ENCODE measurements at places on chromosomes 4 and X. TPM values are rescaled to one million over a fixed set of nuclear protein-coding genes. Genes with fewer than 3 reads are reported as not detected.
A peak's percentile ranks its signal among the peaks of the same experiment; 100 is the strongest.

GRCh38 chr4:78811034-78811433, 34.9 kb downstream of the BMP2K start:
- no peak for DNase-seq

GRCh38 chr4:144174401-144175067, 34.0 kb upstream of the GYPA start:
- peak; percentile 75 for DNase-seq

GRCh38 chr4:54318904-54319303, 89.8 kb downstream of the PDGFRA start:
- peak; percentile 26 for DNase-seq

- no peak for DNase-seq
Measured at GRCh38 chr4:97411356-97411755, 731.9 kb downstream of the STPG2 start.

GRCh38 chr4:92255920-92256244, 47.9 kb upstream of the GRID2 start:
- DNase-seq: no peak

GRCh38 chrX:40468033-40468846, 112.5 kb upstream of the ATP6AP2 start:
- DNase-seq: peak; percentile 71

DNA sequence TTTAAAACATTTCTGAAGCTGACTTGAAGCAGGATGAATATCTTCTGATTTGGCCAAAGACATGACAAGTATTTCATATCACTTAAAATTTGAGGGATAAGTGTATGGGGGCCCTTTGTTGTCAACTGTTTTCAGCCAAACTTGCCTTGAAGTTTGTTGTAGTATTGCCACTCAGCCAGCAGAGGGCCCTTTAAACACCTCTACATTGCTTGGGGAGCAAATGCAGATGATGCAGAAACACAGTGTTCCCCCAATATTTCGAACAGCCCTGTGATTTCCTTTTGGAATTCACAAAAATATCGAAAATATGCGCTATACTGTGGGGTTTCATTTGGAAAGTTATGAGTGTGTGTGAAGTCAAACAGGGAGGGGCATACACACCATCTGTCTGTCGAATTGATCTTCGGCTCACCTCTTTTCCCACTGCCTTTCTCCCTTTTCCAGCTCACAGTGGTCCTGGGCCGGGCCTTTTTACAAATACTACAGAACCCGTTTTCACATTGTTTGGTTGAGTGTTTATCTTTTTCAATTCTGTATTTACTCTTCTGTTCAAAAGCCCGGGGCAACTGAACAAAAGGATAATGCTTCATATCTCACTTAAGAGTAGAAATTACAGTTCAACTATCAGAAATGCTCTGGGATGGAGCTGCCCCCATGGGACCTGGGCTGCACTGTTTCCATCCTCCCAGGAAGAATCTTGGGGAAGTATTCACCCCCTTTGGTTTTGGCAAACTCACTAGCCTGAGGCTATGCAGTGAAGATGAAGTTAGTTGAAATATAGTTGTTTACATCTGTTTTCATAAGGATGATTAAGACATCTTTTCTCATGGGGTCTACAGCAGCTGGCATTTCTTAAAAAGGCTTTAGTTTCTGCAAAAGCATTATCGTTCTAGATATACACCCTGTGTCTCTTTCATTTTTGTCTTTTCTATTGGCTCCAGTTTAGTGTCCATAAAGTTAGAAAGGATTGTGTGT, 137.6 kb downstream of the EGF start:
- peak; percentile 62 for DNase-seq

DNA sequence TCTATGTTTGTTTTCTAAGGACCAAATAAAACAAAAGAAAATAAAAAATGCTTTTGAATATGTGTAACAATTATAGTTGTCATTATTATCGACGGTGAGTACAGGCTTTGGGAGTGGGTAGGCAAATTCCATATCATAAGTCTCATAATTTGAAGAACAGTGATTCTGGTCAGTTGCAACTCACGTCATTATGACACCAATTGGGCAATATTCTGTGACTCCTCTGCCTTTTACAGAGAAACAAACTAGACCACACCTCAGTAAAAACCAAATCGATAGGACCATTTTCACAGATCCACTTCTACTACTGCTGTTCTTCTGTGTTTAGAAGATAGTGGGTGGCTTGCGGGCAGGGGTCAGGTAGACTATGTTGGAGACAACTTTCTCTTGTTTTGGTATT, 250.1 kb downstream of the C4orf33 start:
- DNase-seq: no peak

GRCh38 chr4:65515646-65516045, 154.6 kb downstream of the EPHA5 start:
- no peak for DNase-seq

- no peak for DNase-seq
Measured at GRCh38 chr4:185589067-185589836, 53.9 kb upstream of the PDLIM3 start.

DNA sequence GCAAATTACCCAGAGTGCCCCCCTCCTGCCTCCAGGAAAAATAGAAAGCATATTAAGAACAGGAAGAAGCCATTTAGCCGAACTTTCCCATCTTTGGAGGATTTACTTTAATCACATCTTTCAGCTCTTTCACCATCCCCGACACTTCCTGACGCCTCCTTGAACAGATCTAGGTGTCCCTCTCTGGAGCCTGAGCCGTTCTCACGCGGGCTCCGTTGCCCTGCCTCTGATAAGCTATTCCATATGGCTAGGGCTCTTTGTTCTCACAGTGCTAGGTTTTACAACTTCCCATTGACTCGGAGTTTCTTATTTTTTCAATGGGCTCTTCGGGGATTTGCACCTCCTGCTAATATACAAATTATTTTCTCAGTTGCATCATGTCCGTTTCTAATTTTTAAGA, 82.1 kb upstream of the GPC4 start:
- DNase-seq: no peak

- no peak for DNase-seq
Measured at GRCh38 chr4:2243681-2244380, 1.9 kb upstream of the HAUS3 start.

DNA sequence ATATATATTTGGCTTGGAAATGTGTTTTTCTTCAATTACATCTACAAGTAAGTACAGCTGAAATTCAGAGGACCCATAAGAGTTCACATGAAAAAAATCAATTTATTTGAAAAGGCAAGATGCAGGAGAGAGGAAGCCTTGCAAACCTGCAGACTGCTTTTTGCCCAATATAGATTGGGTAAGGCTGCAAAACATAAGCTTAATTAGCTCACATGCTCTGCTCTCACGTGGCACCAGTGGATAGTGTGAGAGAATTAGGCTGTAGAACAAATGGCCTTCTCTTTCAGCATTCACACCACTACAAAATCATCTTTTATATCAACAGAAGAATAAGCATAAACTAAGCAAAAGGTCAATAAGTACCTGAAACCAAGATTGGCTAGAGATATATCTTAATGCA, 26.1 kb downstream of the NUDT6 start:
- DNase-seq: no peak

- DNase-seq: no peak
Measured at GRCh38 chr4:64192731-64193412, 216.4 kb downstream of the TECRL start.

DNA sequence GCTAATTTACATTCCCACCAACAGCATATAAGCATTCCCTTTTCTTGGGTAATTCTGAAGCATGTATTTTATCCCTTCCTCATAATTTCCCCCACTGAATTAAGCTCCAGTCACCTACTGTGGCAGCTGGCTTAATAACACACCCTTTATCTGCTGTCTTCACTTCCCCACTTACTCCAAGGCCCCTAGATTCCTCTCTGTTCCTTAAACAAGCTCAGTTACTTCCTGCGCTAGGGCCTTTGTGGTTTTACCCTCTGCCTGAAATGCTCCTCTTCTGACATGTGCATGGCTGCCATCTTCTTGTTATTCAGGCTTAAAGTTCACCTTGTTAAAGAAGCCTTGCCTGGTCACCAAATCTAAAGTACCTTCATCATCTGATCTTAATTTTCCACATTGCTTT, 47.2 kb upstream of the RPS6KA3 start:
- no peak for DNase-seq

DNA sequence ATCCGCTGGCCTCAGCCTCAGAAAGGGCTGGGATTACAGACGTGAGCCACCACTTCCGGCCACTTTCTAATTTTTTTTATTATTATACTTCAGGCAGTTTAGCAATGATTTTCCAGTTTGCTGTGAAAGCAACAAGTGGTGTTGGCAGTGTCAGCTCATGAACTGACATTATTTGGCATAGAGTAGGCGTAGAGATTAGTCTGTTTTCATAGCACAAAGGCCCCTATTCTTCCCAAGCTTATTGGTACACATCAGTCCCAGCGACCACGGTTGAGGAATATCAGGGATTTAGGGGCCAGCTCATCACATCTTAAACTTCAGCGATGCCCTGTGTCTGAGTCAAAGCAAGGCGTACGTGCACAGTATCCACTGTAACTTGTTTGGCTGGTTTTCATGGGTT, 53.0 kb upstream of the RASSF6 start:
- no peak for DNase-seq

DNA sequence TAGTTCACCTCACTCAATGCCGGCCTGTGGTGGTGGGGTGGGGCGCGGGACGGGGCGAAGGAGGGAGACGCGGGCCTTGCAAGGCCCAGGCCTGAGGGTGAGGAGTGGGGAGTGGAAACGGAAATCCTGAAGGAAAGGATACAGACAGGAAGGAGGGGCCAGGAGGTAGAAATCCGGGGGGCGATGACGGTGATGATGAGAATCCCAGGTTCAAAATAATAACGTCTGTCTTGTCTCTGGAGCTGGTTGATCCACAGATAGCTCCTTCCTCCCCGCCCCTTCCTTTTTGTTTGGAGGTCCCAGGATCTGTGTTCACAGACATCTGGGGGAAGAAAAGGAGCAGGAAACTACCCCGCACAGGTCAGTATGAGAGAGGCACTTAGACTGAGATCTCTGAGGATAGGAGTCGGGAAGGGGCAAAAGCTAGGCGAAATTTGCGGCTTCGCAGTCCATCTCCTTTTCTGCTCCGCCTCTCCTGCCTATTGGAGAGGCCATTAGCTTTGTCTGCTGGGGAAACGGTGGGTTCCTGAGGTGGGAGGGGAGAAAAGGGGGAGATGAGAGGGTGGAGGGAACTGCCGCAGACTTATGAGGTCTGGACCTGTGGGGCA, 746 bp downstream of the TCEAL7 start:
- DNase-seq: no peak

DNA sequence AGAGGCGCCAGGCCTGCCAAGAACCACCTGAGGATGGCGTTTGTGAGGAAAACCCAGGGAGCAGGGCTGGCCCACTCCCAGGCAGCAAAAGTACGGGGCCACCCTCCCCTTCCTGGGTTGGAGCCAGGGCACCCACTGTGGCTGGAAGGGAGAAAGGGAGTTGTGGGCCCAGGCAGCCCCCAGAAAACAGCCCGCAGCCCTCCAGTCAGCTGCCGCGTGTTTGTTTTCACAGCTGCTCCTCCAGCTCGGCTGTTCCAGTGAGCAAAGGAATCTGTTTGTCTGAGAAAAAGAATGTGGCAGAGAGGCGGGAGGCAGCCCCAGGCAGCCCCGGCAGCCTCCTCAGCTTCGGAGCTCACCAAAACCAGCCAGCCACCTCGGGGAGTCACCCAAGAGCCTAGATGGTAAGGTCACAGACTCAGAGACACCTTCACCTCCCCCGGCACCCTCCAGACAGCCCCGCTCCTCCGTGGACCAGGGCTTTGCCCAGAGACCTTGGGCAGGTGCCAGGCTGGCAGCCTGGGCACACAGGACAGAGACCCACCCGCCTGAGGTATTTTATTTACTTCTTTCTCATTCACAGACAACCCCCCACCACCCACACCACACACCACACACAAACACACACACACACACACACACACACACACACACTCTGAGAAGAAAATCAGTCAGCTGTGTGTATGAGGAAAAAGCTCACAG, 338.1 kb downstream of the BCOR start:
- DNase-seq: peak; percentile 24

DNA sequence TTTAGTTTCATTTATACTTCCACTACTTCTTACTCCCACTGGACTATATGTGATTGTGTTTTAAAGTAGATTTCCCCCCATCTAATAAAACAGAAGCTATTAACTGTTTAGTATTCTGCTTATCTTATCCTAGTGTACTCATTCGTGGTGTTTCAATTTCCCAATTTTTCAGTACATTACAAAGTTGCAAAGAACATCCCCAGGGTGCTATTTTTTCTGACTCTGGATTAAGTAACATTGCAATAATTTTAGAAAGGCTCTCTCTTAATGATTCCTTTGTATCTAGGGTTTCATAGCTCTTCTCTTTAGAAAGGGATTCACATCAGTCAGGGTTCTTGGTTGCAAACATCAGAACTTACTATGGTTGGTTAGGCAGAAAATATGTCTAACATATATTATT, 317.9 kb upstream of the DIPK2B start:
- DNase-seq: no peak

DNA sequence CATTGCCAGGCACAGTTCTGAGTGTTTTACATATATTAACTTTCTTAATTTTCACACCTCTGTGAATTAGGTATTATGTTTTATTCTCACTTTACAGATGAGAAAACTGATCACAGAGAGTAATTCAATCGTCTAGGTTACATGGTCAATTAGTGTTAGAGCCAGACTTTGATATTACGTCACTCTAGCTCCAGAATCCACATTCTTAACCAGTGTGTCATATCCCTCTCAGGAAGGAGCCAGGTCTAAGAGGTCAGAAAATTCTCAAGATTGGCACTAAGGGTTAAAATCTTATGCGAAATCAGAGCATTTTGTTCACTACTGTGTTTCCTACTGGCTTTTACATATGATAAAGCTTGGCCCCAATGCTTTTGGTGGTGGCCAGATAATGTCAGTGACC, 7.4 kb downstream of the DMP1 start:
- DNase-seq: peak; percentile 56

DNA sequence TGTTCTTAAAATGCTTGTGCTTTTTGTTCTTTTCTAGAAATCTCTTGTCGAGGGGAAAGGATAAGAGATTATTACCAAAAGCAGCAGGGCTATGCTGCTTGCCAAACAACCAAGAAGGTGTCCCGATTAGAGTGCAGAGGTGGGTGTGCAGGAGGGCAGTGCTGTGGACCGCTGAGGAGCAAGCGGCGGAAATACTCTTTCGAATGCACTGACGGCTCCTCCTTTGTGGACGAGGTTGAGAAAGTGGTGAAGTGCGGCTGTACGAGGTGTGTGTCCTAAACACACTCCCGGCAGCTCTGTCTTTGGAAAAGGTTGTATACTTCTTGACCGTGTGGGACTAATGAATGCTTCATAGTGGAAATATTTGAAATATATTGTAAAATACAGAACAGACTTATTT, 81.5 kb upstream of the PACRGL start:
- DNase-seq: no peak

DNA sequence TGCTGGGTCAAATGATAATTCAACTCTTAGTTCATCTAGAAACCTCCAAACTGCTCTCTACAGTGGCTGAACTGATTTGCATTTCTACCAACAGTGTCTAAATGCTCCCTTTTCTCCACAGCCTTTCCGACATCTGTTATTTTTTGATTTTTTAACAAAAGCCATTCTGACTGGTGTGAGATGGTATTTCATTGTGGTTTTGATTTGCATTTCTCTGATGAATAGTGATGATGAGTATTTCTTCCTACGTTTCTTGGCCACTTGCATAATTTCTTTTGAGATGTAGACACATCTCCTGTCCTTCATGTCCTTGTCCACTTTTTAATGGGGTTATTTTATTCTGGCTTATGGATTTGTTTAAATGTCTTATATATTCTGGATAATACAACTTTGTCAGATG, 298.2 kb upstream of the ARSJ start:
- DNase-seq: no peak

ITIH6 gene
- total RNA-seq: 0.20 TPM

CCKAR gene
- not detected for total RNA-seq

CDX4 gene
- total RNA-seq: not detected

DGAT2L6 gene
- not detected for total RNA-seq

AKAP14 gene
- not detected for total RNA-seq

TEX13C gene
- not detected for total RNA-seq

DAPP1 gene
- 2.5 TPM for total RNA-seq

SYN1 gene
- total RNA-seq: not detected

Measured in HT-29 (cell line).